ENCODE measurements at places on chromosomes 3 and 15. TPM values are rescaled to one million over a fixed set of nuclear protein-coding genes. Genes with fewer than 3 reads are reported as not detected.

FBXL2 gene
- total RNA-seq, result 14.1 TPM

CCRL2 gene
- total RNA-seq, result 3.2 TPM

GOLGA6L7 gene
- total RNA-seq, result not detected

LIPC gene
- 0.28 TPM for total RNA-seq

ATP10A gene
- 3.6 TPM for total RNA-seq

NANOGP8 gene
- total RNA-seq, result 2.8 TPM

ROBO2 gene
- total RNA-seq, result 0.26 TPM

CPNE9 gene
- total RNA-seq, result not detected

THPO gene
- total RNA-seq, result 0.51 TPM

BCL6 gene
- 30.5 TPM for total RNA-seq

LRRC15 gene
- total RNA-seq, result not detected

PLSCR2 gene
- total RNA-seq, result not detected

MKRN2OS gene
- not detected for total RNA-seq

GPR156 gene
- total RNA-seq, result 0.59 TPM

MLF1 gene
- 23.8 TPM for total RNA-seq

ZNF80 gene
- total RNA-seq, result not detected

CNTN3 gene
- total RNA-seq, result 14.7 TPM

AEN gene
- 1.0 TPM for total RNA-seq

IMPG2 gene
- 0.70 TPM for total RNA-seq

CGNL1 gene
- total RNA-seq, result 74.4 TPM

PLA2G4D gene
- total RNA-seq, result not detected

SLC28A2 gene
- not detected for total RNA-seq

UNC13C gene
- total RNA-seq, result 16.8 TPM

MAPKBP1 gene
- 12.6 TPM for total RNA-seq

IL17RC gene
- total RNA-seq, result 26.8 TPM

ARRDC4 gene
- total RNA-seq, result 29.9 TPM

MEGF11 gene
- not detected for total RNA-seq

PRR20G gene
- total RNA-seq, result not detected

SPSB4 gene
- total RNA-seq, result not detected

C2CD4B gene
- 1.2 TPM for total RNA-seq

PRR23E gene
- not detected for total RNA-seq

LRRIQ4 gene
- total RNA-seq, result not detected

GP9 gene
- total RNA-seq, result not detected

AGTR1 gene
- 5.4 TPM for total RNA-seq

RASGRP1 gene
- 0.82 TPM for total RNA-seq

CHRNA7 gene
- 9.1 TPM for total RNA-seq

GOLGA8Q gene
- total RNA-seq, result 5.2 TPM

CHL1 gene
- total RNA-seq, result 64.8 TPM

UTS2B gene
- not detected for total RNA-seq

ISLR gene
- total RNA-seq, result 215 TPM

Data from uterus (tissue), 4 donors.